HuH-7 (cell line): ENCODE measurements at places on chromosomes 1 and 21.

GRCh38 chr21:45469273-45470086 lies 64.5 kb downstream of the COL18A1 start:
- peak; percentile 93 for DNase-seq

DNA sequence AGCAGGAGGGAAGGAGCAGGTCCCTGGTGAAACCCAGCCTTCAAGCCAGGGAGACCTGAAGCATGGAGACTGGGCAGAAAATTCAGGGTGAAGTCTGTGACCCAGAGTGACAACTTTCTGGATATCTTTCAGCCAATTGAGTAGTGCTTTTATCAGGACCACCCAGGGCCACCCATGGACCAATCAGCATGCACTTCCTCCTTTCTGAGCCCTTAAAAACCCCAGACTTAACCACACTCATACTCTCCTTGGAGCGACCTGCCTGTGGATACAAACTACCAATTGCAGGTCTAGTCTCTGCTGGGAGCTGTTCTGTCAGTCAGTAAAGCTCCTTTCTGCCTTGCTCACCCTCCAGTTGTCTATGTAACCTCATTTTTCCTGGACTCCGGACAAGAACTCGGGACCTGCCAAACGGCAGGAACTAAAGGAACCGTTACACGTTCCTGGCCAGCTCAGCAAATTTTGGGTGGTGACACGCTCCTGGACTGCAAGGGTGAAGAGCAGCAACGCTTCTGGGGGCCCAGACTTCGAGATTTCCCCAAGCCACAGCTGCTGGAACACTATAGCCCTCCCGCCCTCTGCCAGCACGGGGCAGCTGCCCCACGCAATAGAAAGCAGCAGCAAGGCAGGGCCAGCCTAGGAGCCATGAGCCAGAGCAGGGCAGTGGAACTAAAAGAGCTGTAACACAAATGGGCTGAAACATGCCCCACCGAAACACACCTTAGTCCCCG lies 1183.4 kb downstream of the AMY1C start:
- no peak for DNase-seq

DNA sequence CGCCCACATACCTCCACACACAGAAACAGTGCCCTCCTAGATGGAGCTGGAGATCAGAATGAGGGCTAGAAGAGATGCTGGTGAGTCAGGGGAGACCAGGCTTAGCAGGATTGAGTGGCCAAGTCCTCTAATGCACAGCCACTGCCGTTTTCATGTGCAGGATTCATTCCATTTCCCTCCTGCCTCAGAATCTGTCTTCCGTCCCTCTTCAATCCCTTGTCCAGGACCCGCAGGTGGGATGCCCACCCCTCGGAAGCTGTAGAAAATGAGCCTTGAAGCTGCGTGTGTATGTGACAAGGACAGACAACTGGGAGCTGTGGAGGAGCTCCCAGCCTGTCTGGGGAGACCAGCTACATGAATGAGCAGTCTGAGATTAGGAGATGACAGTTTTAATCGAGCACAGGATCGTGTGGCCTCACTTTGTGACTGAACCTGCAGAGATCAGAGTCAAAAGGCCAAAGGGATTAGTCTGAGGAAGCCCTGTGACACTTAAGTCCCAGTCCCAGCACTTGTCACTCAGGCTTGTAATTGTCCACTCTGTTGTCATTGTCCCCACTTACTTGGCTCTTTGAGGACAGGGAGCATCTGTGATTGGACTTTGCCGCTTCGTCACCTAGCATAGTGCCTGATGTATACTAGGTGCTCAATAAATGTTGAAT lies 22.0 kb downstream of the LGR6 start:
- no peak for DNase-seq

DNA sequence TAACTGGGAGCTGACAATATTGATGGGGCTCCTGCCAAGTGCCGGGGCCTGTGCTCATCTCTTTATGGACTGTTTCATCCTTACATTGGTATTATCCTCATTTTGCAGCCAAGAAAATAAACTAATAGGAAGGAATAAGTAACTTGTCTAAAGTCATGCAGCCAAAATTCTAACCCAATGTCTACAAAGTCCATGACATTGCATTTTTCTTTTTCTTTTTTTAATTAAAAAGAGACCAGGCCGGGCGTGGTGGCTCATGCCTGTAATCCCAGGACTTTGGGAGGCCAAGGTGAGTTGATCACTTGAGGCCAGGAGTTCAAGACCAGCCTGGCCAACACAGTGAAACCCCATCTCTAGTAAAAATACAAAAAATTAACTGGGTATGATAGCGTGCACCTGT lies 18.8 kb downstream of the DEGS1 start:
- no peak for DNase-seq

GRCh38 chr1:78673120-78673519 lies 23.5 kb downstream of the IFI44 start:
- no peak for DNase-seq

GRCh38 chr1:184388319-184388889 lies 1.6 kb downstream of the C1orf21 start:
- DNase-seq: no peak

DNA sequence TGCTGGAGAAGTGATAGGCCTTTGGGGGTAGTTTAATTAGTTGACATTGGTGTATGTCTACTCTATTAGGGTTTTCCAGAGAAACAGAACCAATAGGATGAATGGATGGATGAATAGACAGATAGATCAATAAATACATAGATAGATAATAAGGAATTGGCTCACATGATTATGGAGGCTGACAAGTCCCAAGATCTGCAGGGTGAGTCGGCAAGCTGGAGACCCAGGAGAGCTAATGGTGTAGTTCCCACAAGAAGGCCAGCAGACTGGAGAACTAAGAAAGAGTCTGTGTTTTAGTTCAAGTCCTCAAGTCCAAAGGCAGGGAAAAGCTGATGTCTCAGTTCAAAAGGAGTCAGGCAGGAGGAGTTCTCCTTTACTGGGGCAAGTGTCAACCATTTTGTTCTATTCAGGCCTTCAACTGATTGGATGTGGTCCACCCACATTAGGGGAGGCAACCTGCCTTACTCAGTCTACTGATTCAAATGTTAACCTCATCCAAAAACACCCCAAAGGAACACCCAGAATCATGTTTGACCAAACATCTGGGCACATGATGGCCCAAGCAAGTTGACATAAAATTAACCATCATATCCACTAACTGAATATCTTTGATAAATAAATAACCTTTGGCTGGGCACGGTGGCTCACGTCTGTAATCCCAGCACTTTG lies 4.5 kb upstream of the SDE2 start:
- no peak for DNase-seq

GRCh38 chr1:212926372-212926771 lies 24.0 kb upstream of the VASH2 start:
- no peak for DNase-seq
